SHP77 (cell line): ENCODE measurements at places on chromosomes 13 and 19.

- no peak for DNase-seq
These were observed 55.2 kb downstream of the CCDC70 start for GRCh38 chr13:51916962-51917361.

DNA sequence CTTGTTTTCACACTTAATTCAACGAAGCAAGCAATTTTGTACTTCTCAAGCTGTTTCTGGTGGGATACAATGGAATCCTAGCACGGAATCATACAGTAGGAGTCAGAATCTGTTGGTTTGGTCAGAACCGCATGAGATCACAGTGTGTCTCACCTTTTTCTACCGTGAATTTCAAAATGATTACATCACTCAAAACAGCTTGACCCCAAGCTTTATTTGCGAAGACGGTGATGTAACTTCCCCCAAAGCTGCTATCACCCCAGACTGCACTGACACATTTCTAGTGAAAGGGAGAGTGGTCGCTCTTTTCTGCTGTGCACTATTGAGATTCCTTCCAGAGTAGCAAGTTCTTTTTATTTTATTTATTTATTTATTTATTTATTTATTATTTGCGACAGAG is 9.6 kb downstream of the C19orf18 start:
- DNase-seq: no peak

GRCh38 chr13:87234981-87235380 is 436.2 kb upstream of the SLITRK5 start:
- no peak for DNase-seq

GRCh38 chr19:40778706-40779284 is 748 bp downstream of the RAB4B start:
- no peak for DNase-seq

GRCh38 chr19:19420570-19421298 is 15.3 kb downstream of the GATAD2A start:
- DNase-seq: no peak

- no peak for DNase-seq
These were observed 620 bp downstream of the CRTC1 start for GRCh38 chr19:18683958-18684641.

GRCh38 chr19:5805462-5806132 is 730 bp downstream of the NRTN start:
- DNase-seq: peak; percentile 70

- no peak for DNase-seq
These were observed 123.7 kb downstream of the KL start for GRCh38 chr13:33139780-33140535.

DNA sequence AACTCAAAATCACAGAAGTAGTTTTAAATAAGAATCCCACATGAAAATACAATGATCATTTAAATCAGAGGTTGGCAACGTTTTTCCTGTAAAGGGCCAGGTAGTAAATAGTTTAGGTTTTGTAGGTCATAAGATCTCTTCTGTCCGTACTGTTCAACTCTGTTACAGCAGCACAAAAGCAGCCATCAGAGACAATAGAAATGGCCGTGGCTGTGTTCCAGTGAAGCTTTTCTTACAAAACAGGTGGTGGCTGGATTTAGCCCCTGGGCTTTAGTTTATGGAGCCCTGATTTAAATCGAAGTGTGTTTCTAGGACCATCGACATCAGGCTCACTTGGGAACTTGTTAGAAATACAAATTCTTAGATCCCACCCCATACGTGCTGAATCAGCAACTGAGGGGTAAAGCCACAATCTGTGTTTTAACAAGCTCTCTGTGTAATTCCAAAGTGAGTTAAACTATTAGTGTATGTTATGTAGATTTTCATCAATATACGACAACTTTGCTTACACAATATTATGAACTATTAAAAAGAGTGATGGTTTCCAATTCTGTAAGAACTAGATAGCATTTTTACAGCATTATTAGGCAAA is 54.8 kb upstream of the MIR17HG start:
- no peak for DNase-seq

- no peak for DNase-seq
These were observed 2.8 kb downstream of the GFY start for GRCh38 chr19:49427855-49428546.

- no peak for DNase-seq
These were observed 2.7 kb upstream of the RUBCNL start for GRCh38 chr13:46389457-46390451.

DNA sequence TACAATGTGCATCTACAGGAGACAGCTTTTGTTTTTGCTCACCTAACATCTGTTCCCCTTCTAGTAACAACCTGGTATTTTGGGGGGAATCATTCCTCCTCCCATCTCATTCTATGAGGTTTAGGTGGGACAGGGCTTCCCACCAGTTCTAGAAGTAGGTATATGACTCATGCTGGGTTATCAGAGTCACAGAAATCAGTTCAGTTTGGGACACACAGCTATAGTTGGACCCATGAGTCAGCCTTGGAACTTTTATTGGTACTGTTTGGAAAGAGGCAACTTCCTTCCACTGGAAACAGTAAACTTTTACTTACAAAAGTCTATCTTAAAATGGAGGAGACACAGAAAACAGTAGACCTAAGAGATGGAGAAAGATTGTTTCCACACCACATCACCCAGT is 185.5 kb downstream of the DNAJC3 start:
- no peak for DNase-seq

GRCh38 chr19:8607386-8607785 is 3.1 kb downstream of the ADAMTS10 start:
- DNase-seq: no peak

DNA sequence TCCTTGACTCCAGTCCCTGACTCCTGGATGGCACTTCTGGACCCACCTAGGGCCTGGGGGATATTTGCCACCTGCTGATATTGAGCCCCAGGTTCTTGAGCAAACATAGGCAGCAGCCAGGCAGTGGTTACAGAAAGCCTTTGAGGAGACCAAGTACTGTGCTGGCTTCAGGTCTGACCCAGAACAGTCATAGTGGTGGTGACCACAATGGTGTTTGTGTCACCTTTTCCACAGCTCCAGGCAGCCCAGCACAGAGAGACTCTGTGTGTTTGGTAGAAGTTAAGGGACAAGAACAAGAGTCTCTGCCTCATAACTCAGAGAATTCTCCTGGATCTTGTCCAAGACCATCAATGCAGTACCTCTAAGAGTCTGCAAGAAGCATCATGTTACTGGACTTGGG is 14.6 kb upstream of the CLC start:
- no peak for DNase-seq

GRCh38 chr19:41808663-41809566 is 12.5 kb downstream of the CEACAM3 start:
- no peak for DNase-seq

DNA sequence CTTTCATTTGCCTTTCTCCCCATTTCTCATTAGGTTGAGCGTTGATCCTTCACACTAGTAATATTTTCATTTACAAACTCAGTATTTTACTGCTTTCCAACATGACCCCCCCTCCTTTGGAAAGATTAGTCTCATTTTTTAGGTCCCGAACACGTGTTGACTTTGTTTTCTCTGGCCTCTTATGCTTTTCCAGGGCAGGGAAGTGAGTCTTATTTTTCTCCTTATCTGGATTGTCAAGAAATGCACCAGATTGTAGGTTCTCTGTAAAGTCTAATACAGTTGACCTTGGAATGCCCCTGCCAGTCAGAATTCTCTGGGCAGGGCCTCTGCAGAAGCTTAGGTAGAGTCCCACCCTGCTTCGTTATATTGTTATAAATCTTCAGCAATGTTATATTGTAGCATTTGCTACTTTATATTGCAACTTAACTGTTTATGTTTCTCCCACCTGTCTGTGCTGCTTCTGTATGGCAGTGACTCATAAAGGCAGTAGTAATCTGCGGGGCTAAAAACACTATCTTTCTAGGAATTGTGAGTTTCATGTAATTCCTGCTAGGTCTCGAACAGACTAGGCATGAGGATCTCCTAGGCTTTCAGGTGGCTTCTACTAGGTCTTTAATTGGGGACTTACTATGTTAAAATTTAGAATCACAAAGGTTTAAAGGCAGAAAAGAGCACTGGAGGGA is 2.0 kb downstream of the TDRD3 start:
- no peak for DNase-seq

DNA sequence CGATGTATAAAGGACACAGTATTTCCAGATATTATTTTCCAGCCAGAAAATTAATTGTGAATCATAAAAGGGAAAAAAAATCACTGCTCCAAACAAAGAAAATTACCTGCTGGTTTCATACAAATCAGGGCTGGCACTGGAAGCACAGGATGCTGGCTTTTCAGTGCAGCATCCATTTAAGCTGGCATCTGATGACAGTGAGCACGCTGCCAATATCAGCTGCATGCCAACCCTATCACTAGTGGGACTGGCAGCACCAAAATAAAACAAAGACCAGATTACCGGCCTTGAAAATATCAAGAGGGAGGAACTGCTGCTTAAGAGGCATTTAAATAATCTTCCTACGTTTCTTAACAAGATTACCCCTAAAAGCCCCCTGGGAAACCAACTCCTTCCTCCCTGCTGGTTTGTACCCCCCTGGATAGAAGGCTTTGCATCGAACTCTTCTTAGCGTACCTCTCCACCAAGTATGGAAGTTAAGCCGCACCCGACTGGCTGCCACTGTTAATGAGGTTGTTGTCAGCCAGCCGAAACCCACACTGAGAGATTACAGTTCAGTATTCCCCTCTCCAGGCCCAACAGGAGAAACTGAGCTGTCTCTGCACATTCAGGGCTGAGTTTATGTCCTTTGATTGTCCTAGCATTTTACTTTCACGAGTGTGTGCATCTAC is 257.8 kb downstream of the EFNB2 start:
- DNase-seq: no peak

GRCh38 chr13:35028338-35028867 is 86.3 kb downstream of the NBEA start:
- DNase-seq: no peak

DNA sequence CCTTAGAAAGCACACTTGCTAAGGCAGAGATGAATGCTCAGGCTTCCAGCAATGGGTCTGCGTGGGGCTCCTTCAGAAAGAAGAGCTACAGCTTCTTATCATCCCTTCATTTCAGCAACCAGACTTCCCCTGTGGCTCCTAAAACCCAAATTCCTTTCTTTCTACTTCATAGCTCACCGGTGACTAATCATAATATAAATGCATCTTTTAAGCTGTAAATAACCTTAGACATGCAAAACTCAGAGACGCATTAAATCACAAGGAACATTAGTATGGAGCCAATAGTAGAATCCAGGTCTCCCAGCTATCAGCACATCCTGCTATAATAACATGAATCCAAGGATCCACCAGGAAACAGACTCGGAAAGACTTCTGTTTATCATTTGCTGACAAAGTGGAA is 375.6 kb downstream of the COG6 start:
- no peak for DNase-seq

GRCh38 chr13:41919741-41920487 is 41.0 kb downstream of the VWA8 start:
- no peak for DNase-seq

GRCh38 chr19:46862503-46862834 is 1.7 kb downstream of the ARHGAP35 start:
- no peak for DNase-seq

DNA sequence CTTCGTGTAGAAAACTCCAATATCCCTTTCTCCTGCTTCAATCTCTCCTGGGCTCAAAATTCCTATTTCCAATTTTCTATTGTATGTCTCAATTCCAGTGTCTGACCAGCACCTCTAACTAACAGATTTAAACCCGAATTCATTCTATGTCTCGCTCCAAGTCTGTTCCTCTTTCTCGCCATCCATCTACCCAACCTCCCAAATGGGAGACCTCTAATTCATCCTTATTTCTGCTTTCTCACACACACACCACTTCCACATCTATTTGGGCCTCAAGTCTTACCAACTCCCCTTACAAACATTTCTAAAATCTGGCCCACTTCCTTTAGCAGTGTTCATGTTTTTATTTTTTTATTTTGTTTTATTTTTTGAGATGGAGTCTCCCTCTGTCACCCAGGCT is 53.3 kb downstream of the MBD3L2B start:
- no peak for DNase-seq

- DNase-seq: no peak
These were observed 58.3 kb upstream of the FREM2 start for GRCh38 chr13:38628554-38628953.

DNA sequence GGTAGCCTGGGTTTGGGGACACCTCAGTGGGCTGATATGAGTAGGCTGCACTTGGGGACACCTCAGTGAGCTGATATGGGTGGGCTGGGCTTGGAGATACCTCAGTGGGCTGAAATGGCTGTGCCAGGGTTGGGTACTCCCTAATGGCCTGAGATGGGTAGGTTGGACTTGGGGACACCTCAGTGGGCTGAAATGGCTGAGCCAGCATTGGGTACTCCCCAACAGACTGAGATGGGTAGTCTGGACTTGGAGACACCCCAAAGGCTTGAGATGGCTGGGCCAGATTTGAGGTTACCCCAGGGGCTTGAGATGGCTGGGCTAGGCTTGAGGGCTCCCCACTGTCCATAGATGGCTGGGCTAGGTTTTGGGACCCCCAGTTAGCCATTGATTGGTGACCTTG is 12.1 kb downstream of the IQCN start:
- DNase-seq: no peak

DNA sequence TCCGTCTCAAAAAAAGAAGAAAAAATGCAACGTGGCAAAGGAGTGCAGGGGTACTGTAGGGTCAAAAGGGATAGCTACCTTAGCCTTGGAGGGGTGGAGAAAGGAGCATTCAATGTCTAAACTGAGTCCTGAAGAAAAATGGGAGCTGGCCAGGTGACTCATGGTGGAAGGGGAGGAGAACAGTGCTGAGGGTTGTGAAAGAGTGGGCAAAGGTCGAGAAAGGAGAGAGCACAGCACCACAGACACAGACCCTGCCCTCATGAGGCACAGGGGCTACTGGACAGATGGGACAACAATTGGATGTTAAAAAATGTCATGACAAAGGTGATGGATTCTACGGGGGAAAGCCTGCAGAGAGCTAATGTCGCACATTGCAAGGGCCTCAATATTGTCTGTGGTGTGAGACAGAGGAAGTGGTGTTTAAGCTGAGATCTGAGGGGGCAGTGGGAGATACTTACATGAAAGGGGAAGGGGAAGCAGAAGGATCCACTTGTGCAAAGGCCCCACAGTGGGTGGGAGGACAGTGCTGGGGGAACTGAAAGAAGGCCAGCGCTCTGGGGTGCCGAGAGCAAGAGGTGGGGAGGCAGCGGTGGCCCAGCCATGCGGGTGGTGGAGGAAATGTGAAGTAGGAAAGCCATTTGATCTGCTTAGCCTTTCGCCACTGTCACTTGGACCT is 42.9 kb upstream of the URAD start:
- DNase-seq: no peak

GRCh38 chr13:101811284-101811839 is 358.9 kb downstream of the ITGBL1 start:
- no peak for DNase-seq

GRCh38 chr19:3124630-3125029 is 11.2 kb upstream of the GNA15 start:
- DNase-seq: no peak

- peak; percentile 6 for DNase-seq
These were observed 253.0 kb downstream of the TSHZ3 start for GRCh38 chr19:31096062-31096830.
